ENCODE measurements at places on chromosomes 7 and 10.

DNA sequence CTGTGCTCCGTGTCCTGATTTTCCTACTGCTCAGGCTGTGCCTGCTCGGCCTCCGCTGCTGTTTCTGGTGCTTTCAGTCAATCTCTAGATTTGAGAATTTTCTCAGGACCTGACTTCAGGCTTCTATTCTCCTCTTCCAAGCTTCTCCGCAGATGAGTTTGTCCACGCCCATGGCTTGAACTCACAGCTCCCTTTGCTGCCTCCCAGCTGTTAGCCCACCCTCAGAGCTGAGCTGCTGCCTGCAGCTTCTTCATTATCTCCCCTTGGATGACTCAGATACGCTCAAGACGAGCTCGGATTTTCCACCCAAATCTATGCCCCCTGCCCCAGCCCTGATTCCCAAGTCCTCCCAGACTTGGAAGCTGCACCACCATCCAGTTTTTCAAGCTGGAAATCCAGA, 104.7 kb downstream of the FGFR2 start:
- DNase-seq = no peak

DNA sequence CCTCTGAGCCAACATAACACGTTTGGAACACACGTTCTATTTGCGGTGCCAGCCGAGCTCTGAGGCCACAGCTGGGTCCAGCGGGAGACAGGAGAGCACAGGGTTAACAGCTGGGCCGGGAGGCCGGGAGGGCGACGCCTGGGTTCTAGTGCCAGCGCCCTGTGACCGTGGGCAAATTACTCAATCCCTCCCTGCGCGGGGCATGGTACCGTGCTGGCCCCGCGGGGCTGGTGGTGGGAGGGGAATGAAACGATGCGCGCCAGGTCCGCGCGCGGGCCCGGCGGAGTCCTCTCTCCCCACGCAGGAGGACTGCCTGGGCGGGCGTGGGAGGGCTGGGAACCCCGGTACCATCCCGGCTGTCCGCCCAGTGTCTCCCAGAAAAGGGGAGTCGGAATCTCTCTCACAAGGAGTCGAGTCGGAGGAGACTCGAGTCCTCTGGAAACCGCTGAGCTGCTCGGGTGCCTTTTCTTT, 30.4 kb downstream of the LEP start:
- DNase-seq = no peak

GRCh38 chr10:59505926-59506325, 143.6 kb upstream of the FAM13C start:
- no peak for DNase-seq

GRCh38 chr10:69829775-69830174, 28.1 kb downstream of the COL13A1 start:
- DNase-seq = no peak

DNA sequence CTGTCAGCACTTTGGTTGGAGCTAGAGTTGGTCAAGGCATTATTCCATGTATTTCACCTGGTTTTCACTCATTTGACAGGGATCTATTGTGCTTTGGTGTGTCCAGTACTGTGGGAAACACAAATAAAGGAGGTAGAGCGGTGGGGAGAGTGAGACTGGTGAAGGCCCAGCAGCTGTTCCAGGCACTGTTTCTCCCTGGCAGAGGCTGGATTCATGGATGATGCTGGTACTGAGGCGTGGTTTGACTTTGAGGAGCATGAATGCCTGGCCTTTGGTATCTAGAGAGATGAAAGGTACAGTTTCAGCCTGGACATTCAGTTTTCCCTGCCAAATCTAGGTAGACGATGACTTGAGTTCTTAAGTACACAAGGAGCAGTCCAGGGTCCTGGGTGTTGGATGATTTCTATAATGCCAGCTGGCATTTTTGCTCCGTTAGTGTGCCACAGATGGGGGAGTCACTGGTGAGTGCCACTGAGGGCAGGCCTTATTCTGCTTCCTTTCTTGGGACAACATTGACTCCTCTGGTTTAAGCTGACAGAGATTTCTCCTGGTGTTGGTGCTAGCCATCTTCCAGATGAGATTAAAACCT, 162.2 kb upstream of the BMPER start:
- no peak for DNase-seq

- no peak for DNase-seq
Measured at GRCh38 chr10:29302499-29302898, 13.6 kb downstream of the LYZL1 start.

GRCh38 chr10:123757853-123758252, 91.7 kb downstream of the GPR26 start:
- DNase-seq = no peak

DNA sequence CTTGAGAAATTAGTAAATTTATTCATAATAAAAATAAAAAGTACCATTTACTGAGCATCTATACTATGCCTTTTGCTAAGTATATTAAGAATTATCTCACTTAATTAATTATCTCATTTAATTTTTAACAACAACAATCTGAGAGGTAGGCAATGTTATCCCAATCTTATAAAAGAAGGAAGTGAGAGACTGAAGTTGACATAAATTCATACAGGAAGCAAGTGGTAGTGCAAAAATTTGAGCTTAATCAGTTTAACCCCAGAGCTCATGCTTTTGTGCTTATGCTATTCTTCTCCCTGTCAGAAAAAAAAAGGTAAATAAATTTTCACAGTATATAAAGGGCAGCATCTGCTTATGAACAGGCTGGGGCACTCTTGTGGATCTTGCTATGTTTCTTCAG, 2.7 kb upstream of the LIPF start:
- DNase-seq = no peak

- no peak for DNase-seq
Measured at GRCh38 chr7:64651203-64651602, 14.7 kb upstream of the ZNF107 start.

DNA sequence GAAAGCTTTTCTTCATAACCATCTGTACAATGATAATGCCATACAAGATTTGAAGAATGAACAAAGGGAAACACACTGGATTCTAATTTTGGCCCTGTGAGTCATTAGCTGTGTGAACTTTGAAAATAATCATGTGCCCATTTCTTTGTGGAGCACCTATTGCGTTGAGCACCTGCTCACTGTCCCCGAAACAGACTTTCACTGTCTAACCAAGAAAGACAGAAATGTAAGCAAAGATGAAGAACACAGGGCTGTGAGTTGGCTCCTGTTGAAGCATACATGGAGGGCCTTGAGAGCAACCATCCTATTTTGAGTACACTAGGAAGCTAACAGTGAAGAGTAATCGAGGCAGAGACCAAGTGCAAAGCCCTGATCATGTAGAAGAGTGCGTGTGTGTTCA, 118.4 kb upstream of the SLC25A13 start:
- no peak for DNase-seq

DNA sequence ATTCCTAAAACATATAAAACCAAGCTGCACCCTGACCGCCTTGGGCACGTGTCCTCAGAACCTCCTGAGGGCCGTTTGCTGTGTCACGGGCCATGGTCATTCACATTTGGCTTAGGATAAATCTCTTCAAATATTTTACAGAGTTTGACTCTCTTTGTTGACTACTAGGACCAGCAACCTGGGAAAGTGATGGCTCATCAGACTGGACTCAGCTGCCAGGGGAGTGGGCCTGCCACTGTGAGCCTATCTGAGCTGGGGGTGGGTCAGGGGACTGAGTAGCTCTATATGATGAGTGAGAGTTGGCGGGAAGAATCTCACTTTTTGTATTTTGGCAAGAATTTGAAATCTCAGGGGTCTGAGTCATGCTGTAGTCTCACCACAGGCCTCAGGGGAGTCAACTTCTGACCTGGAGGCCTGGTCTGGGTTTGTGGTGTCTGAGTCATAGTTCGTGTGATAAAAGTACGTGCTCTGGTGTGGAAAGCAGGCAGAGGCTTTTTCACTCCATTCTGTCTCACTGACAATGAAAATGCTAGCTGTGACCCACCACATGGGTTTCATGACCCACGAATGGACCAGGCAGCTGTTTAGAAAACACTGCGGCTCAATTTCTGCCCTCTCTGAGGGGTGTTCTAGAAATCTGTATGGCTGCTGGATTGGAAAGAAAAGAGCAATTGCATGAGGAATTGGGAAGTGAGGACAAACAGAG, 4.2 kb upstream of the UPP1 start:
- no peak for DNase-seq

DNA sequence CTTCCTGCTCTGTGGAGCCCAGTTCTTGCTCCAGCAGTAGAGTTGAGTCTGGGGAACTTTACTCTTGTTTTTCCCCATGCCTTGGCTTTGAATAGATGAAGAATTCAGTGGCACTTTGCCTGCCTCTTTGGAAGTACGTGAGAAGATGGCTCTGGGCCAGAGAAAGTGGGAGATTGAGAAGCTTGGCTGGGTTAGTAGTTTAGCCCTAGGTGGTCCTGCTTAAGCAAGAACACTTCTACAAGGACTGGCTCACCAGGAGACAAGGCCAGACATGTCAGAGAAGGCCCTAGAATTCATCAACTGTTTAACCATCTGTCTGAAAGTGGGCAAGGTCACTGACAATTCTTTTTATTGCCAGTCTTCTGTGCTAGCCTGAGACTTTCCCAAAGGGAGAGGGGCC, 410.3 kb downstream of the TYW1 start:
- no peak for DNase-seq

GRCh38 chr7:153772966-153773365, 279.2 kb upstream of the DPP6 start:
- no peak for DNase-seq

DNA sequence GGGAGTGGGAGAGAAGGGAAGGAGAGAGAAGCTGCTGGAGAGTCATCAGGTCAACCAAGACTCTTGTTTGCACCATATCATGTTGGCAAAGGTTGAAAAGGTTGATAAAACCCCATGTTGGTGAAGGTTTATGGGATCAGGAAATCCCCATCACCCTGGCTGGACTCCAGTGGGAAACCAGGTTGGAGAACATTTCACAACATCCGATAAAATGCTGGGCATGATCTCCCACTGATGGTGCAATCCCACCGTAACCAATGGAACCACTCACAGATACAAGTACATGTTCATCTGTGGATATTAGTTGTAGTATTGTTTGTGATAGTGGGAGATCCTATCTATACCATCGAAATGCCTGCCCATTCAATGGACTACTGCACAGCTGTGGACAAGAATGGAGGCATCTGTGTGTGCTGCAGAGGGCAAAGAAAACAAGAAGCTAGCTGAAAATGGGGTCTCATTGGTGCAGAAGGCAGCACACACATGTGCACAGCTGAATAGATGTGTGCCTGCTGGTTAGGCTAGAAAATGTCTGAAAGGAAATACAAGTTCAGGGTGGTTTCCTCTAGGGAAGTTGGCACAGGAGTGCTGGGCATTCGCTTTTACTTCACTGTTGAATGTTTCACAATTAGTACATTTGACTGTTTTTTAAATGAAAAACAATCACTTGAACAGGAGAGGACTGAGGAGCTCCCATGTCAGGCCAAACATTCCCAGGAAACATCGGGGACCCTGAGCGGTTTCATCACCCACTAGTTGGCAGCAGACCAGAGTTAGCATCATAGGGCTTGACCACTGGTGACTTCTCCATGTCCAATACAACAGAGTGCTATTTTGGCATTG, 80.4 kb upstream of the MGMT start:
- DNase-seq = no peak

DNA sequence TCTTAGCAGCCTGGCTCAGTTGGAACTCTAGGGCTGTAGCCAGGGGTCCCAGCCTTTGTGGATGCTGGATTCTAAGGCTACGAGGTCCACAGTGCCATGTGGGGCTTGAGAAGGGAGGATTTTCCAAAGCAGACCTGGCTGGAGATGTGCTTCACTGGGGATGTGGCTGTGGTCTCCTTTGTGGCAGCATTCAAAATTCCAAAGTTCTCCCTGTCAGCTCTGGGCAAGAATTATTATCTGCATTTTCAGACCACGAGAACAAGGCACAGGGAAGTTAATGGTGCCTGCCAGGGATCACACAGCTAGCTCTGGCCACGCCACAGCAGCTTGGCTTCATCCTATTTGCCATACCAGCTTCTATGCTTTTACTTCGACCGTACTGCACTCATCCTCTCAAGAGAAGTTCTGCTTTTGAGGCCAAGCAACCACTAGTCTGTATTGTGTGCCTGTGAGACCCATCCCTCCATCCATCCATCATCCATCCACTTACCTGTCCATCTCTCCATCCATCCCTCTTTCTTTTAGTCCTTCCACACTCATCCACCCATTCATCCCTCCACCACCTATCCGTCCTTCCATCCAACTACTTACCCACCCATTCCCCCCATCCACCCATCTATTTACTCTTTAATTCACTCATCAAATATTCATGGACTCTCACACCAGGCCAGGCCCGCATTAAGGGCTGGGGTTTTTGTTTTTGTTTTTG, 71.5 kb downstream of the ZMIZ1 start:
- no peak for DNase-seq

- no peak for DNase-seq
Measured at GRCh38 chr10:114061148-114061547, 17.5 kb downstream of the ADRB1 start.

GRCh38 chr10:21135023-21135931, 238.2 kb upstream of the NEBL start:
- no peak for DNase-seq

GRCh38 chr7:28381466-28381865, 30.9 kb upstream of the CREB5 start:
- DNase-seq = no peak

All from NCI-H2081 treated with DMSO at 0.1 percent for 48 hours (cell line).